ENCODE measurements at places on chromosomes 11 and 22. TPM values are rescaled to one million over a fixed set of nuclear protein-coding genes. Genes with fewer than 3 reads are reported as not detected.

DNA sequence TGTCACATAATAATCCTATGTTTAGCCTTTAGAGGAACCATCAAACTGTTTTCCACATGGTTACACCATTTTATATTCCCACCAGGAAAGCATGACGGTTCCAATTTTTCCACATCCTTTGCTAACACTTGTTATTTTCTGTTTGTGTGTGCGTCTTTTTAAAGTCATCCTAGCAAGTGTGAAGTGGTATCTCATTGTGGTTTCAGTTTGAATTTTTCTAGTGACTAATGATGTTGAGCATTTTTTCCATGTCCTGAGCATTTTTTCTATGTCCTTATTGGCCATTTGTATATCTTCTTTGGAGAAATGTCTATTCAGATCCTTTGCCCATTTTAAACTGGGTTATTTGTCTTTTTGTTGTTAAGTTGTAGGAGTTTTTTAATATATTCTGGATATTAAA lies 53.7 kb upstream of the DEPDC7 start:
- H3K4me1 ChIP-seq: no peaks in the 10 kb centered on the region
- no peaks in the 10 kb centered on the region for H3K27me3 ChIP-seq

DNA sequence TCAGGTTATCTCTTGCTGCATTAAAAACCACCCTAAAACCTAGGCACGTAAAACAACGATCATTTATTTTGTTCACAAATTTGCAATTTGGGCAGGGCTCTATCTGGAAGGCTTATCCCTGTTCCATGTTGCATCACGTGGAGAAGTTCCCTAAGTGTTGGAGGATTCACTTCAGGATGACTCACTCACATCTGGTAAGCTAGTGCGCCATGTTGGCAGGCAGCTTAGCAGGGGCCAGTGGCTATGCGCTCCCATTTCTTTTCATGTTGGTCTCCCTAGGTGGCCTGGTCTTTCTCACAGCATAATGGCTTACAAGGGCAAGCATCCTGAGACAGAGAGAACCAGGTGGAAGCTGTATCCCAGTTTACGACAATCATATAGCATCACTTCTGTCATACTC lies 226.8 kb downstream of the BLID start:
- H3K27me3 ChIP-seq: no peaks in the 10 kb centered on the region
- DNase-seq: no peak
- H3K4me3 ChIP-seq: no peak overlapping the region
- H3K27ac ChIP-seq: peak overlapping the region; percentile 28
- peaks cover 53% of the 10 kb centered on the region for H3K4me1 ChIP-seq
- no peaks in the 10 kb centered on the region for H3K36me3 ChIP-seq

DNA sequence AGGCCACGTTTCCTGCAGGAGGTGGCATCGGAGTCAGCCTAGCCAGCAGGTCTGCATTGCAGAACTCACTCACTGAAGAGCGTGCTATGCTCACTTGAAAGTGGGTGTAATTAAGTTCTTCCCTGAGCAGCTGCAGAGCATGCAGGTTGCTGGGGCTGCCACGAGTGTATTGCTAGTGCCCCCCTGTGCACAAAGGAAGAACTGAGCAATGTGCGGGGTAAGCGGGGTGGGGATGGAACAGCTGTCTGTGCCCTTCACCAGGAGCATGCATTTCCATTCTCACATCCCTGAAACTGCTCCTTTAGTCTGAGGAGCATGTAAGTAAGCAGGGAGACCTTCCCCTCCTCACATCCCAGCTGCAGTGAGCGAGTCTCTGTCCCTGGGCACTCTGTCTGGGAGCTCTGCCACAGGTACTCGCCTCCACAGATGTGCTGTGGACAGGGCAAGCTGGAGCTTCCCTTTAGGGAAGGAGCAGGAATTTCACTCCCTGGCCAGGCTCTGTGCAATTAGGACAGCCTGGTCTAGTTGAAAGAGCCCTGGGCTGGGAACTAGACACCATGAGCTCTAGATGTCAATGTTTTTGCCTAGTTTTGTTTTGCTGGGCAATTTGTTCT lies 1031.8 kb downstream of the NTM start:
- H3K4me3 ChIP-seq: no peak overlapping the region
- H3K4me1 ChIP-seq: no peaks in the 10 kb centered on the region
- H3K27ac ChIP-seq: no peak overlapping the region
- no peaks in the 10 kb centered on the region for H3K36me3 ChIP-seq

The TMEM191B gene
- total RNA-seq: 1.7 TPM

GRCh38 chr11:36350137-36350513 lies 54.0 kb downstream of the PRR5L start:
- H3K36me3 ChIP-seq: no peaks in the 10 kb centered on the region
- peak overlapping the region; percentile 76 for H3K27ac ChIP-seq
- no peak for DNase-seq
- H3K4me1 ChIP-seq: peaks cover 33% of the 10 kb centered on the region

GRCh38 chr11:60977836-60978235 lies 6.4 kb downstream of the CD6 start:
- no peaks in the 10 kb centered on the region for H3K36me3 ChIP-seq
- H3K27ac ChIP-seq: no peak overlapping the region
- DNase-seq: no peak

The C11orf87 gene
- 0.05 TPM for total RNA-seq

The PHRF1 gene
- total RNA-seq: 25.9 TPM

The CSF2RB gene
- 0.08 TPM for total RNA-seq

The KDM4D gene
- 0.65 TPM for total RNA-seq

The PICK1 gene
- 22.6 TPM for total RNA-seq
